CD4-positive, alpha-beta T cell treated with Interleukin-21 for 1 hour (primary cell): ENCODE measurements at places on chromosomes 6 and 20.

DNA sequence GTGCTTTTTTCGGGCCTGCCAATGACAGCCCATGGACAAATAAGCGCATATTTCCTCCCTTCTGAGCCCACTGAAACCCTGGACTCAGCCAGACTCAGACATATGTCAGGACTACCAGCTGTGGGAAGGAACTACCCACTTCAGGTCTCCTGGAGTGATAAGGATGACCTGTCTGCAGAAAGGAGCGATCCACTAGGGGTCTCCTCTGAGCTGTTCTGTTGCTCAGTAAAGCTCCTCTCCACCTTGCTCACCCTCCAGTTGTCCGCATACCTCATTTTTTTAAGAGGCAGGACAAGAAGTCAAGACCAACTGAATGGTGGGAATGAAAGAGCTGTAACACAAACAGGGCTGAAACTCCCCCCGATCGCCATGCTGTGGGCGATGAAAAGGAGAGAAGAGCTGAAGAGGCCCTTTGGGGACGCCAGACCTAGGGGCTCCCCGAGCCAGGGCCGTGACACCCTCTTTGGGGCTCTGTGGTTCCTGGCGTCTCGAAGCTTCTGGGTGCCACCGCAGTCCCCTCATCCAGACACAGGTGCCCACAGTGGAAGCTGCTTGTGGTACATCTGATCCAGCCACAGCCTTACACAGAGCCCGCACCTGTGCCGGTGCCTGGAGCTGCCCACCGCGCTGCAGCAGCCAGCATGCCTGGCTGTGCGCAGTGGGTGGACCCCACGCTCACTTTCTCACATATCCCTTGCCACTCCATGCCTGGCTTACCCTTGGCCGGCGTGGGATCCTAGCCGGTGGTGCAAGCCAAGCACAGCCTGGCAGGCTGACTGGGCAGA, 68.8 kb downstream of the EYS start:
- DNase-seq, result no peak

- no peak for DNase-seq
Observed at GRCh38 chr20:8299921-8300320, 167.9 kb downstream of the PLCB1 start.

GRCh38 chr6:69022993-69023392, 387.9 kb downstream of the ADGRB3 start:
- DNase-seq, result no peak

DNA sequence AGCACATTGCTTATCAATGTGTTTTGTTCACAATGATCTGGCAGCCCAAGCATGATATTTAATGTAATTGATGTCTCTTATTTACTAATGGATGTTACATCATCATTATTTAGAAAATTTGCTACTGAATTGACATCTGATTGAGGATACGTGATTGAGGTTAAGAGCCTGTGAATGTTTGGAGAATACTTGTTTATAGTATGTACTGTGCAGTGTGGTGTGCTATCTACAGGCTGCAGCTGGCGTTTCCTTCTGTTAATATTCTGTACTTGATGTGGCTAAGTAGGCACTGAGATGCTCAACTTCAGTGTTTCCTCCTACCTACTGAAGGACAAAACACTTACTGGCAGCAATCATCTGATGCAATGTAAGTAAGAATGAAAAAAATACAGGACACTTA, 709.6 kb upstream of the FLRT3 start:
- DNase-seq, result no peak

DNA sequence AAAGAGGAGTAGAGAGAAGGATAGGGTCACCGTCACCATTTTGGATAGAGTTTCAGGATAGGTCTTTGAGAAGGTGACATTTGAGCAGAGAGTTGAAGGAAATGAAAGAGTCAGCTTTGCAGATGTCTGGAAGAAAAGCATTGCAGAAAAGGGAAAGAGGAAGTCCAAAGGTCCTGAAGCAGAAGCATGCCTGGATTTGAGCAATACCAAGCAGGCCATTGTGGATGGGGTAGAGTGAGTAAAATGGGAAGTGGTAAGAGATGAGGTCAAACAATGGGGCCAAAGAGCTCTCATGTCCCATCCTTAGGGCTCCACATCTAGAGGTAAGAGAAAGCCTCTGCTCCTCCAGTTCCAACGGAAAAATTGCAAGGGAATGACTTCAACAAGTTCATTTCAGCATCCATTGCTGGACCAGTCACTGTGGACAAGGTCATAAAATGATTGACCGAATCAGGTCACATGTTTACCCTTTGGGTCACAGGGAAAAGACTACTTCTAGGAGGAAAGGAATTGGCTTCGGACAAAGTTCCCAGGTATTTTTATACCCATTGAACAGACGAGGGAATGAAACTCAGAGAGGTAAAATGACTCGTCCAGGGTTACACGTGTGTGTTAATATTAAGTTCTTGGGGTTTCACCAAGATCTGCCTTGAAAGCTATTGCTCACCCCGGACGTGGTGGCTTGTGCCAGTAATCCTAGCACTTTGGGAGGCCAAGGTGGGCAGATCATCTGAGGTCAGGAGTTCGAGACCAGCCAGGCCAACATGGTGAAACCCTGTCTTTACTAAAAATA, 6.6 kb upstream of the SAMHD1 start:
- DNase-seq, result no peak

DNA sequence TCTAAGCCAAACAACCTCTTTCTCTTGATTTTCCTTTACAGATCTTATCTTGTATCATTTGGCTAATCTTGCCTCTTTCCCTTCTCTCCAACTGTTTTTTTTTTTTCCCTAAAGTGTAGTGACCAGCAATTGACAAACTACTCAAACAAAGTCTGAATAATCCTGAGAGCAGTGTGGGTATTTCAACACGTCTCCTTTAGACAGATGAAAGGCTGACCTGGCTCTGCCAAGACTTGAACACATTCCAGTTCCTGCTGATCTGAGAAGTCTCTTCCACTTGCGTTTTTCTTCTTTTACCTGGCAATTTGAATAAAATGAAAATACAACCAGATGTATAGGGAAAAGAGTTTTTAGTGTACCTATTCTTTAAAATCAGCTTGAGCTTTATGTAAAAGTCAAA, 168.4 kb downstream of the GJA10 start:
- DNase-seq, result no peak

- DNase-seq, result no peak
Observed at GRCh38 chr6:28371706-28372451, 22.1 kb downstream of the ZKSCAN3 start.
